ENCODE measurements at places on chromosomes 7 and 10.

DNA sequence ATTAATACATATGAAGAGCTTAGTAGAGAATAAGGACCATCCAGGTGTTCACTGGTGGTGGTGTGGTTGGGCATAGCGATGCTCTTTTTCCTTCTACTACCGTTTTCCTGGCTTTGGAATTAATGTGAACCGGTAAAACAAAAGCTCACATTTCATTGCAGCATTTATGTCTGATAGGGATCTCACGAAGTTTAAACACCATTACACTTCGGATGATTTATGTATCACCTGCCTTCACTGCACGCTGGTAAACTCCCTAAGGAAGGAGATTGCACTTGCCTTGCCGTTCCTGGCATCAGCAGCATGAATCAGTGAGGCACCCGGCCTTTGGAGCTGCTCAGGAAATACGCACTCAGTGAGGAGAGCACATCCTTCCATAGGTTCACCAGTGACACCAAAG is 47.5 kb downstream of the WIPF3 start:
- DNase-seq = no peak

DNA sequence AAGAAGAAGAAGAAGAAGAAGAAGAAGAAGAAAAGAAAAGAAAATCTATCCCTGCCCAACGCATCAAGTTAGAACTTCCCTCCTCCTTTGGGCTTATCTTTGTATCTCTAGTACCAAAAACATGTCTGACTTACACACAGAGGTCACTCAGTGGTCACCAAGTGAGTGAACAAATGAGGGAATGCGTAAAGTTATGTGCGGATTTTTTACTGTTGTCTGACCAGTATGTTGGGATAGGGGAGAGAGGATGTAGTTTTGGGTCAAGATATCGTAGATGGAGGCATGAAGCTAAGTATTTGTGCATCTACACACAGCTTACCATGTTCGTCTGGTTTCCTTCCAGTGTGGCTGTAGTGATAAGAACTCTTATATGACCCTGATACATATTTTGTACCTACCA is 99.9 kb downstream of the ITIH5 start:
- no peak for DNase-seq

- DNase-seq = no peak
Observed at GRCh38 chr7:18906901-18907300, 210.5 kb downstream of the TWIST1 start.

DNA sequence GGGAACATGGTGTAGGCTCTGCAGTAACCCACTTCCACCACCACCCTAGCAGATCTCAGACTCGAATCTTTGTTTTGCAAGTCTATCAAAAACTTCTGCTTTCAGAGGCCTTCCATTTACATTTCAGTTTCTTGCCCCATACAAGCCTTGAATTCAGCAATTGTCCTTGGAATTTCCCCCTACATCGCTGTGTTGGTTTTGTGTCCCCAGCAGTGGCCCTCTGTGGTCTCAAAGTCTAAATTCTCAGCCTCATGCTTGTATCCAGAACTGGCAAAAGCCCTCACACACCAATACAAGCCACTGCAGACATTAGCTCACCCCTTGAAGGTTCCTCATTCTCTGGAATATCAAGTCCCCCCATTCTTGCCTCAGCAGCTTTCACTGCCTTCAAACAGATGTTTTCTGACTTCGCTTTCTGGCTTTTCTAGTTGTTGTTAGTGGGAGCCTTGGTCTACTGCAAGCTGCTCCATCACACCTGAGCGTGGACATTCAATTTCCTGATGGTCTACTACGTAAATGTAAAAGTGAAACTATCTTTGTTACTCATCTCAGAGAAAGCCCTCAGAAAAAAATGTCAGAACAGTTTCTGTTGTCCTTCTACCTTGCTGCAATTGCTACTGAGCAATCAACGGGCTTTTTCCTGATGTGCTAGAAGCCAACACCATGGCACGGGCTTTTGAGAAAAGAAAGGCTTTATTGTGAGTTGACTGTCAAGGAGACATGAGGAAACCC is 1.8 kb upstream of the NUB1 start:
- DNase-seq = no peak

DNA sequence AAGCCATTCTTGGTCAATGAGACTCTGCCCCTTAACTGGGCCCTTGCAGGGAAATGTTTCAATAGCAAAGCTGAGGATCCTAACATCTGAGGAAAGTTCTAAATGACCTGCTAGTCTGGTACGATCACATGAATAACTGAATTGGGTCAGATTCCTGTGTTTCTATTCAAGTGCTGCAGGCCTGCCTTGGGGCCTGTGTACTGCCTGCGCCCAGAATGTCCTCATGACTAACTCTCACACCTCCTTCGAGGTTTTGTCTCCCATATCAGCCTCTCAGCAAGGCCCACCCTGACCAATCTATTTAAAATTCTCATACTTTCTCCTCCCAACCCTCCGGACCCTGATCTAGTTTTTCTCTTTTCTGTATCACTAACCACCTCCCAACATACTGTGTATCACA is 4.4 kb downstream of the JAZF1 start:
- no peak for DNase-seq

DNA sequence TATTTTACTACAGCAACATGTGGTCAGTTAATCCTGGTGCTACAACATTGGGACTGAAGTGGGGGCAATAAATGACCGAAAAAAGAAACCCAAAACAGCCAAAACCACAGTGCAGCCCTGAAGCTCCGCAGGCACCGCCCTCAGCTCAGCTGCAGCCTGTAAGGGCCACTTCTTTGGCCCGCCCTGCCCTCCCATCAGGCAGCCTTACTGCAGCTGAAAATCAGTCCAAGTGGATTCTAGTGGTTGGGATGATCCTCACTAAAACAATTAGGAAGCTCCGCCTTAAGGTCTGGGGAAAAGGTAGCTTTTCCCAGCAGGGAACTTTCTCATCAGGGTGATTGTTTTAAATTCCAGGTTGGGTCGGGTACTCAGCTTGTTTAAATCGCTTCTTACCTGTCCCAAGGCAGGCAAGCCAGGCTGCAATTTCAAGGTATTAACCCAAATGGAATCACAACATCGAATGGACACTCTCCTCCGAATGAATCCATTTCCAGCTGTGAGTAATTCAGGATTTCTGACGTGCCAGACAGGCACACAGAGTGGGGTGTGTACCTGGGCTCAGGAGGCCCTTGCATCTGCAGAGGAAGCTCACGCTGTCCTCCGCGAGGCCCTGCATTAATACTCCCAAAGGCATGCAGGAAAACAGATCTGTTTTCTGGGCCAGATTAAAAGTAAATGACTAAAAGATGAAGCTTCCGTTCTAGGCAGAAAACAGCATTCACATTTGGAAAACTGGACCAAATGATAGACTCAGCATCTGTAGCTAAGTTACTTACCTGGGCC is 104.3 kb downstream of the CREB5 start:
- DNase-seq = no peak

DNA sequence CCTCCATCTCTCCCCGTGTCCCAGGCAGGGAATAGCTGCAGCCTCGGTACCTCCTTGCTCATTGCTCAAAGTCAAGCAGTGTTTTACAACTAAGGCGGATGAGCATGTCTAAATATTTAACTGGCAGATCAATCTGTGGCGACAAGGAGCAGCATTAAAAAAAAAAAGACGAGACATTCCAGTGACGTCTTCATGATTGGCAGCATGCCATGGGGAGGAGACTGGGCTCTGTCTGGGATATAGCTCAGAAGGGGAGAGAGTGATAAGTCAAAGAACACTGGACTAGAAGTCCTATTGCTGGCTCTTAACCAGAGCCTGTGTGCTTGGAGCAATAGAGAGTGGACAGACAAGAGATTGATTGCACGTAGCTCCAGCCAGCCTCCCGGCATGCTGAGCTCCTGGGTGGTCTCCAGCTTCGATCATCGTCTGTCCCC is 287.5 kb upstream of the PODXL start:
- no peak for DNase-seq

GRCh38 chr10:77212632-77213031 is 425.0 kb downstream of the KCNMA1 start:
- no peak for DNase-seq

DNA sequence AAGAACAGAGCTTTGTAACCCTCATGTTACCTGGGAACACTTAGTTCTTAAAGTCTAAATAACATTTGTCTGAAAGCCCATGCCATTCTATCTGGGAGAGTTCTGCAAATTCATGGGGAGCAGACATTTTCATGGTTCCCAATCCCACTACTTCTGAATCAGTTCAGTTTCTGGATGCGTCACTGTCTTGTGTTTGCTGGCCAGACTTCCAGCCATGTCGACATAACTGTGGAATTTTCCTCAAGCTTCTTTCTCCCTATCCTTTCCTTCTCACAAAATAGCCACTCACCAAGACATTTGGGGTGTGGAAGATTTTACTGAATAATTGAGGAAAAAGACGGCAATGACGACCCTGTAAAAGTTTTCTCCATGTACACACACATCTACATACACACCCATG is 272.5 kb downstream of the NEBL start:
- DNase-seq = no peak

GRCh38 chr7:3754493-3755341 is 453.7 kb downstream of the SDK1 start:
- no peak for DNase-seq

- peak; percentile 15 for DNase-seq
Observed at GRCh38 chr10:60534761-60535389, 145.2 kb upstream of the ANK3 start.

DNA sequence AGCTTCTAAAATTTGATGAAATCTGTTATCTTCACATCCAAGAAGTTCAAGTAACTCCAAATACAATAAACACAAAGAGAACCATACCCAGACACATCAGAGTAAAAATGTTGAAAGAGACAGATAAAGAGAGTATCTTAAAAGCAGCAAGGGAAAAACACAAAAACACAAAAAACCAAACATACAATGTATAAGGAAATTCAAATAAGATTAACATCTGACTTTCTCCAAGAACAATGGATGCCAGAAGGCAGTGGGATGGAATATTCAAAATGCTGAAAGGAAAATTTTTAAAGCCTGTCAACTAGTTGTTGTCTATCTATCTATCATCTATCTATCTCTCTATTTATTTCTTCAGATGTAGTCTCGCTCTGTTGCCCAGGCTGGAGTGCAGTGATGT is 72.4 kb upstream of the MKLN1 start:
- DNase-seq = no peak
